SHP77 treated with DMSO at 0.1 percent for 48 hours (cell line): ENCODE measurements at places on chromosomes 1 and 21.

GRCh38 chr1:212401838-212402582 lies 12.7 kb downstream of the PACC1 start:
- DNase-seq = no peak

GRCh38 chr1:27538793-27539192 lies 48.8 kb upstream of the WASF2 start:
- DNase-seq = no peak

DNA sequence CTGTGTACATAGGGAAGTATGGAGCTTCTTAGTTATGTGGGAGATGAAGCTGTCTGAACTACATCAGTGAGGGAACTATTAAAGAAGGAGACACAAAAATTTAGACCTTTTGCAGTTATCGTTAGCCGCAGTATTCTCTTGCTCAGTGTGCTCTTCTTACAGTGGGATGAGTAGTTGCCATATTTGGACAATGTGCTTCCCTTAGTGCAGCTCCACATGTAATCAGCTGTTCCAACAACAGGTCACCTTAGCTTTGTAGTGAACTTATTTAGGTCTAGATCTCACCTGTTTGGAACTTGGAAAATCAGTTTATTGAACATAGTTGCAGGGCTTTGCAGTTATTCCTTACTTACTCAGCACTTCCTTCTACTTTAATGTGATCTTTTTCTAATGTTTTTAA lies 18.1 kb downstream of the GPR52 start:
- no peak for DNase-seq

GRCh38 chr1:207893737-207894582 lies 17.0 kb downstream of the CD34 start:
- DNase-seq = no peak

DNA sequence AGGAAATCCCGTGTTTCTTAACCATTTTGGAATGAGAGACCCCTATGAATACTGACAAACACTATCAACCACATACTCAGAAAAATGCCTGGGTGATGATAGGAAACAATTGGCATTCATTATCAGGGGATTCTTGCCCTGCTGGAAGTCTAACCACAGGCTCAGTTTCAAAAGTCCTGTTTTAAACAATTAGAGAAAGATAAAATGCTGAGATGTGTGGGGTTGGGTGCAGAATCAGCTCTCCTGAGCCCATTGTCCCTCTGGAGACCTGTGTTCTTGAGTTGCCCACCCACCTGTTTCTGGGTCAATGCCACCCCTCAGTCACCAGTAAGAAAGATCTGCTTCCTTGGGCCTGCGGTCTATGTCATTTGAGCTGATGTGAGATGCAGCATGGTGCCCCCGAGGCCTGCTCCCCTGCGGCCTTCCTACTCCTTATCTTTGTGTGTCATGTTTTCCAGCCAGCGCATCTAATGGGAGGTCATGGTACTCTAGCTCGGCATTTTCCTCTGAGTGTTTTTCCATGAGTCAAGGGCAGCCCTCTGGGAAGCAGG lies 130.3 kb upstream of the PLXNA2 start:
- DNase-seq = no peak

GRCh38 chr1:215287362-215287761 lies 204.8 kb downstream of the KCNK2 start:
- no peak for DNase-seq
